ENCODE measurements at places on chromosomes 7 and 10. TPM values are rescaled to one million over a fixed set of nuclear protein-coding genes. Genes with fewer than 3 reads are reported as not detected.

BBIP1 gene
- total RNA-seq = 33.5 TPM

EGR2 gene
- total RNA-seq = 0.13 TPM

GFRA1 gene
- not detected for total RNA-seq

SLC16A12 gene
- total RNA-seq = 0.80 TPM

CYP3A7 gene
- 0.07 TPM for total RNA-seq

OPN1SW gene
- not detected for total RNA-seq

KIAA1217 gene
- total RNA-seq = 4.5 TPM

HEPACAM2 gene
- not detected for total RNA-seq

PRPS1L1 gene
- not detected for total RNA-seq

LRRC72 gene
- total RNA-seq = not detected

GPR26 gene
- total RNA-seq = not detected

IMPDH1 gene
- 58.5 TPM for total RNA-seq

CYP26C1 gene
- 0.80 TPM for total RNA-seq

LBX1 gene
- not detected for total RNA-seq

LRRC17 gene
- 4.4 TPM for total RNA-seq

CPN1 gene
- not detected for total RNA-seq

MEOX2 gene
- not detected for total RNA-seq

GOT1 gene
- total RNA-seq = 27.1 TPM

KAZALD1 gene
- 2.4 TPM for total RNA-seq

SPDYE11 gene
- not detected for total RNA-seq

BZW2 gene
- total RNA-seq = 122 TPM

RSPH10B gene
- total RNA-seq = not detected

SYT15B gene
- under 0.01 TPM for total RNA-seq

NAMPT gene
- total RNA-seq = 347 TPM

FAM237B gene
- total RNA-seq = not detected

TFR2 gene
- total RNA-seq = 0.43 TPM

PTPRN2 gene
- 1.3 TPM for total RNA-seq

TMEM184A gene
- total RNA-seq = not detected

ATRNL1 gene
- total RNA-seq = not detected

NFKB2 gene
- 20.3 TPM for total RNA-seq

NUPR2 gene
- not detected for total RNA-seq

ENTPD1 gene
- 19.6 TPM for total RNA-seq

FAM25G gene
- not detected for total RNA-seq

TUBB8 gene
- not detected for total RNA-seq

NRG3 gene
- total RNA-seq = 0.43 TPM

C10orf53 gene
- total RNA-seq = not detected

SPAM1 gene
- not detected for total RNA-seq

SMARCD3 gene
- 5.8 TPM for total RNA-seq

ATP6V1F gene
- total RNA-seq = 55.3 TPM

STEAP4 gene
- total RNA-seq = under 0.01 TPM

INSIG1 gene
- 118 TPM for total RNA-seq

ARID5B gene
- total RNA-seq = 10.1 TPM

MDFIC gene
- 21.0 TPM for total RNA-seq

MNX1 gene
- total RNA-seq = not detected

IDI2 gene
- not detected for total RNA-seq

KLHL7 gene
- total RNA-seq = 58.0 TPM

CYP2W1 gene
- not detected for total RNA-seq

PLAU gene
- total RNA-seq = 26.0 TPM

CPA2 gene
- total RNA-seq = not detected

APBB1IP gene
- not detected for total RNA-seq

CYP2E1 gene
- not detected for total RNA-seq

EPO gene
- total RNA-seq = not detected

PLXNA4 gene
- total RNA-seq = 36.0 TPM

LYZL2 gene
- total RNA-seq = not detected

Data from thoracic aorta endothelial cell (primary cell).